SK-N-SH treated with all-trans-retinoic acid at 6 μM for 48 hours (cell line): ENCODE measurements at places on chromosomes 5 and 9.

- ATAC-seq, result no peak
Observed at GRCh38 chr5:60722416-60722815, 22.4 kb upstream of the DEPDC1B start.

GRCh38 chr9:117334101-117334500 lies 80.8 kb downstream of the ASTN2 start:
- ATAC-seq, result no peak

DNA sequence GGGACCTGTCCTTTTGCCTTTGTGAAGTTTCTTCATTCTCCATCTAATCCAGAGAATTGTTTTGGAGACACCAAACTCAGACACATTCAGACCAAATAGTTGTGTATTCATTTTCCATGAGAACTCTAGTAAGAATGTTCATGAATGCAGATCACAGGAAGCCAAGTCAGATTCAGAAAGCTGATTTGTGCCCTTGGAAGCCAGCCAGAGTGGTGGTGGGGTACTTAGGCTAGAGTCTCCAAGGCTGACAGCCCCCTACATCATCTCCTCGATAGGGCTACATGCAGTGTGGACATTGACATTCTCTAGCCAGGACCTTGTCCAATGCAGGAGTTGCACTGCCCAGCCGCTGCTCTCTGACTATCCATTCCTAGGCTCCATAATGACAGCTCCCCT lies 137.6 kb downstream of the UGCG start:
- ATAC-seq, result no peak

DNA sequence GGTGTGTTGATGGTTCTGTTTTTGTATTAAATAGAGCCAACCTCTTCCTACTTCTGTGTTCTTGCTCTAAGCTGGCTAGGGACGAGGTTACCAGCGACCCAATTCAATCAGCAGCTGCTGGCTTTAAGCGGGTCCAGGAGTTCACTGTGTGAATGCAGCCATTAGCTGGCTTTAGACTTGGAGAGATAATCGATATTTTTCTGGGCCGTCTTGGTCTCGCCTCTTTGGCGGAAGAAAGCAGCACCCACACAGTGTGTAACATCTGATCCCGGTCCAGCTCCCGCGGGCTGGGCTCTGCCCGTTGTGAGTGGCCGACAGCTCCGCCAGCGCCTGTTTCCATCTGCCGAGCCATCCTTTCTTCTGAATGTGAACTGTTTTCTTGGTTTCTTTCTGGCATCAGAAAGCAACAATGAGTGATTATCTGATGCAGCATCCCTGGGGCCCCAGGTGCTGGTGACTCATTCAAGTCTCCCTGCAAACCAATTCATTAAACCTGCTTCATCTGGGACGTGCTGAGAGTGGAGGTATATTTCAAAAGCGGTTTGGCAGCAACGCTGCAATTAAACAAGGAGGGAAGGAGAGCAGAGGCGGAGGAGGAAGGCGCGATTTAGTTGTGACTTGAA lies 90.8 kb upstream of the IRX4 start:
- no peak for ATAC-seq

DNA sequence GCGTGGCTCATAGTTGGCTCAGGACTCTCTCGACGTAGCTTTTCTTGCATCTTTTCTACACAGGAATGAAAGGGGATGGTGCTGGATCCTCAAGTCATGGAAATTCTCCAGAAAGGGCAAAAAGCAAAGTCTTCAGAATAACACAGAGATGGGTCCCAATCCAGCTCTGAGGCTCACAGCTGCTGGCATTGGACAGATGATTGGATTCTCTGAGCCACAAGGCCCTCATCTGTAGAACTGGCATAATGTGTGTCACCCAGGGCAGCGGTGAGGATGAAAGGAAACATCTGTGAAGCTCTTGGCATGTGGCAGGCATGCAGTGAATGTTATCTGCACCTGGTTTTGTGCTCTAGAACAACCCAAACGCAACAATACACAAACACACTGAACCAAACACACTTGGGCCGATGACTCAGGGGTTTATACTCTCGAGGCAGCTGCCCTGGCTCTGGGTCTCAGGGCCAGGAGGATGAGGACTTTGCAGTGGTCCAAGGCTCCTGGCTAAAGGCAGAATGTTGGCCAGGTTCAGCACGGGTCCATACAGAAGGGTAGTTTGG lies 64.0 kb upstream of the UBTD2 start:
- no peak for ATAC-seq

- ATAC-seq, result no peak
Observed at GRCh38 chr5:140162781-140163180, 12.2 kb upstream of the CYSTM1 start.

DNA sequence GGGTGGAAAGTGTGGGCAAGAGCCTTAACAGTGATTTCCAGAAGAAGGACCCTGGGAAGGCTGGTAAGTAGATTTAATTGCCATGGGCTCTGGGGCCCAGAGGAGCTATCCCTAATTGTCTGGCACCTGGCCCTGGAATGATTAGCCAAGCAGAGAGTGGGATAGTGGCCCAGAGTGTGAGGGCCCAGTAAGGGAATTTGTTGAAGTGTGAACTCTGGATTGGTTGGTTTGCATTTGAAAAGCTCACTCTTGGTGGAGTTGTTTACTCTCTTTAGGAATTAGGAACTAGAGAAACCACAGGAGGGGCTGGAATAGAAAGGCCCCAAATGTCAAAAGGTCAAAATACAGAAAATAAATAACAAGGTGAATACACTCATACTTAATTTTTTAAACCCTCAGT lies 207.1 kb downstream of the GABRG2 start:
- no peak for ATAC-seq

DNA sequence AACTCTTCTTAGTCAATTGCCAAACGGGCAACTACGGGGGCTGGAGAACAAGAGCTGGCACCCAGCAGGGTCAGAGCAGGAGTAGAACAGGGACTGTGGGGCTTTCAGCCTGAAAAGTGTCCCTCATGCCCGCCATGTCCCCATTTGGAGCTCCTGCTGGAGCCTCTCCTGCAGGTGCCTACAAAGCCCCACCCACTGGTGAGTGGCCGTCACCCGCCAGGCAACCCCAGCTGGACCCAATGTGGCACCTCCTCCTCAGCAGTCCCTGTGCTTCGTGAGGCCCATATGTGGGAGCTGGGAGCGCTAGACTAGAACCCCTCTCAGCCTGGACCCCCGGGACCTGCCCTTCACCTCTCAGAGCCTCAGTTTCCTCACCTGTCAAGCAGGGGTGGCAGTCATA lies 40.9 kb downstream of the VAV2 start:
- ATAC-seq, result no peak

GRCh38 chr5:16625096-16625495 lies 8.3 kb upstream of the RETREG1 start:
- no peak for ATAC-seq

GRCh38 chr9:97632248-97632984 lies 752 bp downstream of the TSTD2 start:
- peak; percentile 13 for ATAC-seq

DNA sequence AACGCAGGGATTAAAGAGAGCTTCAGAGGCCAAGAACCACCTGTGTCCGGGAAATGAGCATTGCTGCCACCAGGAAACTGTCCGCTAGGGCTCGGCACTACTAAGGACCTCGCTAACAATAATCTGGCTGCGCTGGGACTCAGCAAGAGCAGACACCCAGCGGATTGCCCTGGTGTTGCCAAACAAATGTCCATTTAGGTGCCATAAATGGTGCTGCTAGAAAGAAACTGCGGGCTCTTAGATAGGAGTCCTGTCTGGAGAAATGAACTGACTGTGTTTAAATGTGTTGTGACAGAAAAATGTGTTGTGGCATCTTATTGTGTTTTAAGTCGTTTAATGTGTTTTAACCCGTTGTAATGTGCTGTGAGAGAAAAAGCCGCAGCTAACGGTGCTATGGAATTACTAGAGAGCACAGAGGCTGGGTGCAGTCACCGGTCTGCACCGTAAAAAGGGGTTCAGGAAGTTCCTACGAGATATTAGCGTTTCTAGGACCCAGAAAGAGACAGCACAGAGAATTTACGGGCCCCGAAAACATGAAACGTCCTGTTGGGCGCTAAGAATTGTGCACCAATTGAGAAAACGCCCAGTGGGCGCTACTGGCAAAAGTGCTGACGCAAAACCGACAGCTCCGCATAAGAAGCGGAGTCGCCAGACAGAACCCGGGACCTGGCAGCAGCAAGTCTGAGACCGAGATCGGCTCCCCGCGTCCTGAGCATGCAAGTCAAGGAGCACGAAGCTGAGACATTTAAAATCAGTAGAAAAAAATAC lies 90.6 kb downstream of the ANXA2R start:
- peak; percentile 66 for ATAC-seq

DNA sequence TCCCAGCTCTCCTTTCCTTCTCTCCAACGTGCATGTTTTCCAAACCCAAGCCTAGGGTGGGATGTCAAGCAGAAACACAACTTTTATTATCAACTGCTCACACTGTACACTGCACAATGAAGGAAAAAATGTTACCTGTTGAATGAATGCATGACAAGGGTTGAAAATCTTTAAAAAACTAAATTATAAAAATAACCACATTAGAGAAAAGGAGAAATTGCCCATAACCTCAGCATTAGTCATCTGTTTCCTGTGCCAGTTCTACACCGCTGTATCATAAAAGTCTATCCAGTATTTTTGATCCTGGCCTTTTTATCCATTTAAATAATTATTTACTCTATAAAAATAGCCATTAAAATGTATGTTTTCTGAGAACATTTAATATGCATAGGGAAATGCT lies 101.1 kb downstream of the APBA1 start:
- peak; percentile 44 for ATAC-seq

DNA sequence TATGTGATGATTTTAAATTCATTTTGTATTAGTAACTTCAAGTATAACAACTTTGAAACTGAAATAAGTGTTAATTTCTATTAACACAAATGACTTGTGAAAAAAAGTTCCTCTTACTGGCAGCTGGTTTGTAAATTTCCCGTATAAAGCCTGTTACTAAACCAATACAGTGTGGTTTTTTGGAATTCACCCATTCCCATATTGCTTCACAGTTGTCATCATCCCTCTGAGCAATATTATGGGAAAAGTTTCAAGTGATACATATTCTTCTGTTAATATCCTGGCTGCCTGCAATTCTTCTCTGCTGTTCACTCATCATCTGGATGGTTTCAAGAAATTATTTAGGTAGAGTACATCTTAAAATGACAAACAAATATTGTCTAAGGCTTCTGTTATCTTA lies 1185.1 kb upstream of the C9orf72 start:
- no peak for ATAC-seq

DNA sequence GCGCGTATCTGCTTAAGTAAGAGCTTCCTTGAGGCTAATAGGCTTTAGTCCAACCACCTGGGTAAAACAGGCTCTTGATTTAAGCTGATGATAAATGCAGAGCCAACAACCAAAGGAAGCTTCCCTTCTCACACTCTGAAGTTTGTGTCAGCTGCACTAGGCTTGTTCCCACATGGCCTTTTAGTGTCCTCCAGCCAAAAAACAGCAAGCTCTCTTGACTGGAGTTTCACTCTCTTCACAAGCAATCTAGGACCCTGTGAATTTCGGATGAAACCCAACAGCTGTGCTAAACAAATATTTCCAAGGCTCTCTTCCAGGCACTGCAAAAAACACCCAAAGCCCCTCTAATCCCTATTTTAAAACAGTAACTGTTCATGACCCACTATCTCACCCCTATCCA lies 63.9 kb downstream of the SAXO1 start:
- ATAC-seq, result no peak
